Skin of body (tissue), 3 donors: ENCODE measurements at places on chromosomes 11 and 22. TPM values are rescaled to one million over a fixed set of nuclear protein-coding genes. Genes with fewer than 3 reads are reported as not detected.

The IFITM1 gene
- total RNA-seq: 17.0 TPM

The C11orf42 gene
- total RNA-seq: not detected

The UPB1 gene
- 0.39 TPM for total RNA-seq

The PLET1 gene
- not detected for total RNA-seq

The ART5 gene
- 1.7 TPM for total RNA-seq

The INTS4 gene
- 43.2 TPM for total RNA-seq

The SBF2 gene
- total RNA-seq: 62.5 TPM

The PHOX2A gene
- total RNA-seq: not detected

The LSP1 gene
- total RNA-seq: 18.5 TPM

The ISX gene
- not detected for total RNA-seq

- no peak for DNase-seq
These were observed 48.5 kb downstream of the WT1 start for GRCh38 chr11:32386770-32387377.

DNA sequence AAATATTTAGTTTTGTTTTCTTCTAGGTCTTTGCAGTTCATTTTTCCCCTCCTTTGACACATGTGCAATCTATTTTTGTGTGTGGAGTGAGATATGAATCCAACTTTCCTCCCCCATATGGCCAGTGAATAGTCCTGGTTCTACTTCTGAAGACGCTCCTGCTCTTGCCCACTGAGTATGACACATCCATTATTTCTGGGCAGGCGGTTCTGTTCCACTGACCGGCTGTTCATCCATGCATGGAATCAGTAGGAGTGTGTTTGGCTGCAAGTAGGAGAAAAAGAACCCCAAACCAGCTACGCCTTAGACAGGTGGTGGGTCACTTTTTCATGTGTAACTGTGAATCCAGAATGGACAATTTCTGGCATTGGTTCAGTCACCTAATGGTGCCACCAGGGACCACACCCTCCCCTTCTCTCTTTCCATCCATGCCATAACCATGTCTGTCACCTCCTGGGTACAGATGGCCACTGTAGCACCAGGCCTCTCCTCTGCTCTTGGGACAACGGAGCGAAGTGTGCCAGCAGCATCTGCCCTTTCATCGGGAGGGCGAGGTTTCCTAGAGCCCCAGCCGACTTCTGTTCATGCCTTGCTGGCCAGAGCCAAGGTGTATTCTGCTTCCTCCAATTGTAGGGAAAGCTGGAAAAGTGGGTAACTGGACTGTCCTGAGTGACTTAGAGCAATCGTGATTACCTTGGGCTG is 67.4 kb upstream of the SLC22A12 start:
- no peak for DNase-seq

GRCh38 chr11:131924457-131925201 is 554.2 kb downstream of the NTM start:
- DNase-seq: no peak
